ENCODE measurements at places on chromosomes 5 and 9.

DNA sequence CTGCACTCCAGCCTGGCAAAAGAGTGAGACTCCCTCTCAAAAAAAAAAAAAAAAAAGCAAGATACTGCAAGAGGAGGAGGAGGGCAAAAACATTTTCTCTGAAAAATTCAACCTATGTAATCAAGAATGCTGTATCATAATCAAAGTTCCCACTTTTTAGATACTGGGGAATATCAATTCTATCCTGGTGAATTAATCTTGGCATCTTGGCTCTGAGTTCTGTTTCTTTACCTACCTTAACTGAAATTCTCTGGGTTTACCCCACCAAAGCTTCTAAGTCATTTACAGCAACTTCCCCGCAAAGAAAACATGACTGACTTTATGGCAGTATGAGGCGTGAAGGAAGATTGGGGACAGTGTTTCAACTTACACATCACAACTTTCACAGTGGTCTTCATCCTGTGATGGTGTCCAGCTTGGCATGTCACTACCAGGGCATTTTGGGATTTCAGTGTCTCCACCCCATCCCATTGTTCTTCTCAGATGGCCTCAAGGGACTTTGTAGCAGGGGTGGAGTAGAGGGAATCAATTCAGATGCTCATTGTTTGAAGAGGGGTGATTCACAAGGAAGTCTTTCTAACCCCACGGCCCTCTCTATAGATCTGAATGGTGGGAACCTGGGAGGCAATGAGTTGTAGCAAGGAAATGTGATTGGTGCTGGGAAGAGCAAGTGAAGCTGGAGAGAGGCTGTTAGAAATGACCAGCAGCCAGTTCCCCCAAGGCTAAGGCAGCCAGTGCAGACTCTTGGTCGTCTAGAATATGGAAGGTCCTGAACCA, 130.5 kb downstream of the SCAMP1 start:
- DNase-seq: no peak

GRCh38 chr5:75588666-75589065, 22.6 kb upstream of the ANKDD1B start:
- DNase-seq: no peak

DNA sequence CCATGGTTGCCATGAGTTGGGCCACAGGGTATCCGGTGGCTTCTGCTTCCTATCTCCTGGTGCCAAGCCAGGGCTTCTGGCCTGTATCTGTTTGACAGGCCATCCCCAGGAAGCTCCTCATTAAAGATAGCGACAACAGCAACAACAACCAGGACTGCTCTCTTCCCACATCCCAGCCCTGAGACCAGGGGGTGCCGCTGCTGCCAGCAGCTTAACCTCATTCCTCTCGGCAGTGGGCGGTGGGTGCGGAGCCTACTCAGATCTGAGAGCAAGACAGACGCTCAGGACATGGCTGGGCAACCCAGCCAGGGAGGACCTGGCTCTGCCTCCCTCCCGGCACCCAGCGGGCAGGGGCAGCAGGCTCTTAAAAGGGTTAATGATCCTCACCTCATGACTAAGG, 98.3 kb downstream of the PSD2 start:
- DNase-seq: no peak

- no peak for DNase-seq
Measured at GRCh38 chr5:162672061-162672460, 604.5 kb downstream of the GABRG2 start.

GRCh38 chr5:143345671-143346440, 57.6 kb downstream of the NR3C1 start:
- DNase-seq: no peak

- no peak for DNase-seq
Measured at GRCh38 chr5:95390812-95391492, at the start of gene FAM81B. Gene FAM81B, plus strand, starts transcription at chr5:95391366. Its CDS starts 24 bp downstream, at chr5:95391390.

- no peak for DNase-seq
Measured at GRCh38 chr9:20658677-20659473, 25.2 kb upstream of the FOCAD start.

DNA sequence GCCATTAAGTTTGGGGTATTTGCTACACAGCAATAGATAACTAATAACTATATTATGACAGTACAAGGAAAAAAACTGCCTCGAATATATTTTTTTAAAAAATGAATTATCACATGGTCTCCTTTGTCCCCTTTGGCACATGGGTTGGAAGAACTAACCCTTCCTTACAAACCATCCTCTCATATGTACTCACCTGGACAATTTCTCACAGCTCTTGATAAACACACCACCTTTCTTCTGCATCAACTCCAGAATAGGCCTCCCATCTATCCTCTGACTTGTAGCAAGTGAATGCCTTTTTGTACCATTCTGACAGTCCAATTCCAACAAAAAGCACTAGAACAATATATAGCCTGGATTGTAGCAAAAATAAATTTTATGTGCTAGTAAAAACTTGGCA, 78.7 kb upstream of the LARP1 start:
- DNase-seq: no peak

DNA sequence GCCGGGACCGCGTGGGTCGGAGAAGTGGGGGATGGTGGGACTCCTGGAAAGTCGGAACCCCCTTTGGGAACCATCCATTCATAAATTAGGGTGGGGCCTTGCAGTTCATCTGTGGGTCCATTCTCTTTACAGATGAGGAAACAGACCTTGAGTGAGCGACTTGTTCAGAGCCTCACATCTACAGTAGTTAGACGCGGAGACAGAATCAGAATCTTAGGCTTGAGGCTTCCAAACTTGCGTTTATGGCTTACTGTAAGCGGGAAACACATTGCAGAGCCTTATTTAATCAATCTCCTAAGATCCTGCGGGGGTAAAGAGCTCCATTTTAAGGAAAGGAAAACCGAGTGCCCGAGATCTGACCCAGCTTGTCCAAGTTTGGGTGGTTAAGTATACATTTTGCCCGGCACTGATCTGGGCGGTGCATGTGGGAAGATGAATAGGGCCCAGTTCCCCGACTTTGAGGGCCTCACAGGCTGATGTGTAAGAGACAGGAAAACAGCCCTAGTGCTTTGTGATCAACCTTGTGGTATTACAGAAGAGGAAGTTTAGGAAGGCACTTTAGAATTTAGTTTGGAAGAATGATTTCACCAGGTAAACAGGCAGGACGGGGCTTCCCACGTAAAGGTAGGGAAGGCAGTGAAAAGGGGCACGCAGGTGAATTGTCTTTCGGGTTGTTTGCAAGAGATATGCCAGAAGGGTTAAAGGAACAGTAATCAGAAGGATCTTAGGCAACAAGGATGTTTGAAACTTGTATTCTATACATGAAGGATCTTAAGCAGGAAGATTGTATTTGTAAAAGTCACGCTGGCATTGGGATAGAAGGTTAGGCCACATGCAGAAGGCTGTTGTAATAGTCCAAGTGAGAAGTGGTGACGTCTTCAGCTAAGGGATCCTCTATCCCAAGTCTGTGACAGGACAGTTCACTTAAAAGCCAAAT, 744 bp downstream of the TARS1 start:
- peak; percentile 35 for DNase-seq

DNA sequence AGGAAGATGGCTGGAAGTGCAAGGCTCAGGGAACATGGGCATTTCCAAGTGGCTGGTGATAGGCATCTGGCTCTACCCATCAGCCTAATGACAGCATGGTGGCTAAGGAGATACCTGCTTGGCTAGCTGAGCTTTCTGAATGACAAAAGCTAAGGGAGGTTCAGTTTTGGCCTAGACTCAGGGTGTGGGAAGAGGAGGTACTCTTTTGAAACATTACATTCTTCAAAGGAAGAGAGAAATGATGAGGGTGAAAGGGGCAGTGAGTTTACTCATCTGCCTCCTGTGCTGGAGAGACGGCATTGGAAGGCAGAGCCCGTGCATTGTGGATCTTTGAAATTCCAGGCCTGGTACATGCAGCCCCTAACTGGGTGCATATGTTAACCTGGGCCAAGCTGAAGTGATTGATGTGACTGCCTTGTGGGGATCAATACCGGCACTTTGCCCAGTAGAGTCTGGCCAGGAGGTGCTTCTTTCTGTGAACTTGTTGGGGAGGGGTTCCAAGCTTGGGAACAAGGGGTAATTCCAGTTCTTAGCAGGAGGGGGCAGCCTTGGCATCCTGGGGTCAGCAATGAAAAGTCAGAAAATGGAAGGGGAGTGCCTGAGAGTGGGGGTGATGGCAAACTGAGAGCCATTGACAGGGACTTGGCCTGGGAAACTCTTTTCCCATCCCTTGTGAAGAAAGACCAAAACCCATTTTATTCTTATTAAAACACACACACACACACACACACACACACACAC, 108.6 kb downstream of the ACER2 start:
- DNase-seq: peak; percentile 40

- peak; percentile 27 for DNase-seq
Measured at GRCh38 chr9:129415942-129416651, 204.8 kb downstream of the C9orf50 start.

- DNase-seq: peak; percentile 56
Measured at GRCh38 chr9:137064027-137064879, 6.1 kb downstream of the SAPCD2 start.

DNA sequence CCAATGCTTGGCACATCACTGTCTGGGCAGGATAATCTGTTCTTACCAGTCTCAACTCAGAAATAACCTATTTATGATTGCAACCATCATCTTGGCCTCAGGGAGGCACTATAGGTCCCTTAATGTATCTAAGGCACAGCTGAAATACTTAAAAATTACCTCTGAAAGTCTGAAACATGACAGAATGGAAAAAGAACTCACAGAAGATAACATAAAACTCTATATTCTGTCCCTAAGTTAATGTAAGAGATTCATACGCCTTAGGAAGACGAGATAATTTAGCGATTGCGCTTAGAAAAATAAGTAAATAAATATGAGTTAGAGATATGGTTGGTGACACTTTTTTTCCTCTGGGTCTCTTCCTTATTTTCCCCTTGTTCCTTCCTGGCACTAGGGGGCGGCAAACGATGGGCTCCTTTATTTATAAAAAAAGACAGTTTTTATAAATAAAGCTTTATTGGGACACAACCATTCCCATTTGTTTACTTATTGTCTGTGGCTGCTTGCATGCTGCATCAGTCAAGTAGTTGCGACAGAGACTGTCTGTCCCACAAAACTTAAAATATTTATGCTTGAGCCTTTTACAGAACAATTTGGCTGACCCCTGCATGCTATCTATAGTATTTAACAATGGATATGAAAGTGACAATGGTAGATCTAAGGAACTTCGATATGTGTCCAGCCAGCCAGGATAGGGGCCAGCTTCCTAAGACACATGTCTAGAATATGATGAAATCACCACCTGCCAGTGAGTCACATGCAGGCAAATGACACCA, 79.6 kb downstream of the PDE4D start:
- DNase-seq: peak; percentile 83

DNA sequence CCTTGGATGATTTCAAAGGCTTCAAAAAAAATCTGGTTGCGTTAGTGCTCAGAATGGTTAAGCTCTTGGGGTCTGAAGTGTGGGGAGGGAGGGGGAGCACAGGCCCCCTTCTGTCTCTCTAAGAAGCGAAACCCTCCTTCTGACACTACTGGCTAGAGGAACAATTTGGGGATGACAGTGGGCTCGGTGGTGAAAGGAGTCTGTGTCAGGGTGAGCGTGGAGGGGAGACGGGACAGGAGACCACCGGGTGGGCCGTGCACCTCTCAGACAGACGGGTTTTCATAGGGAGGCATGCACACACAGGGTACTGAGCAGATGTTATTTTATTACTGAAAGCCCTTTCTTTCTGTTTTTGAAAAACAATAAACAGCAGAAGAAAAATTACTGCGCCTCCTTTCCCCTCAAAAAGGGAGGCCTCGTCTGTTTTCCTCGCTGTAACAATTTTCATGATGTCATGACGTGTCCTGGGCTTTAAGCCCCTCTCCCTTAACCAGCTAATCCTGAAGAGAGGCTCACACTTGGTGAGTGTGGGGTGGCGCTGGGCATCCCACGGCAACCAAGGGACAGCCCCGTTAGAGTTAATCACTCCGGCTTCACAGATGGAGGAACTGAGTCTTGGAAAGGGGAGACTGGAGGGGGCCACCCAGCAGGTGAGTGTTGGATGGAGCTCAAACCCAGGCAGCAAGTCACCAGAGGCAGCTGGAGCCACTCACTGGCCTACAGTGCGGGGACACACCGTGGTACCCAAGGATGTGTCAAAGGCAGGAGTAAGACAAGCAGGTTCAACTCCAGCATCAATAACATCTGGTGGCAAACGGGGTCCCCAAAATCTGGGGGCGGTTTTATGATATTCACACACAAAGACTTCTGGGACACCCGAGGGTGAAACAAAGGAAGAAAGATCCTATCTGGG, 53.4 kb downstream of the PTCH1 start:
- DNase-seq: no peak

DNA sequence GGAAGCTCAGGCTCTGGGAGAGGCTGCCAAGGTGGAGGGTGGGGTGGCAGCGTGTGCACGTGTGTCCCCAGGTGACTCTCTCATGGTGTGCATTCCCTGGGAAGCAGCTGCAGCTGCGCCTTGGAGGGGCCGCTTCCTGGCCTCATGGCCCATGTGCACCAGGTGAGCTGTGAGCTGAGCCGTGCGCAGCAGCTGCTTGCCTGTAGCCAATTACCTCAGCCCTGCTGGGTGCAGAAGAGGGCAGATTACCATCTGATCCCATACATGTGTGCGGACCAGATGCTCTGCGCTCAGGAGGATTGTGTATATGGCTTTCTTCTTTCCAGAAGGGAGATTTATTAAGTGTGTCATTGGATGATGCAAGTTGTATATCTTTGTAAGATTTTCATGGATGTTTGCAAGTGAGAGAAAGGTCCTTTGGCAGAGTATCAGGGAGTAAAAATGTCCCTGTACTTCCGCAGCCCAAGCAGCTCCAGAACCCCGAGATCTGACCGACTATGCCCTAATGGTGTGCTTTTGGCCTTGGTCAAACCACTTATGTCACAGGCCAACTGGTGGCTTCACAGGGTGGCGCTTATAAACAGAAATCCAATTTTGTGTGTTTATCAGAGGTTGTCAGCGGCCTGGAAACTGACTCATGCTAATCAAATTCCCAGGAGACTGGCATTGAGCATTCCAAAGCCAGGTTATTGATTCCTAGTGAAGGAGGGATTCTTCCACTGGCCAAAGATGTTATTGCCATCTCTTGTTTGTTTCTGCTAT, 229.3 kb downstream of the GOLPH3 start:
- no peak for DNase-seq

GRCh38 chr9:27589462-27589861, 16.2 kb upstream of the C9orf72 start:
- no peak for DNase-seq

DNA sequence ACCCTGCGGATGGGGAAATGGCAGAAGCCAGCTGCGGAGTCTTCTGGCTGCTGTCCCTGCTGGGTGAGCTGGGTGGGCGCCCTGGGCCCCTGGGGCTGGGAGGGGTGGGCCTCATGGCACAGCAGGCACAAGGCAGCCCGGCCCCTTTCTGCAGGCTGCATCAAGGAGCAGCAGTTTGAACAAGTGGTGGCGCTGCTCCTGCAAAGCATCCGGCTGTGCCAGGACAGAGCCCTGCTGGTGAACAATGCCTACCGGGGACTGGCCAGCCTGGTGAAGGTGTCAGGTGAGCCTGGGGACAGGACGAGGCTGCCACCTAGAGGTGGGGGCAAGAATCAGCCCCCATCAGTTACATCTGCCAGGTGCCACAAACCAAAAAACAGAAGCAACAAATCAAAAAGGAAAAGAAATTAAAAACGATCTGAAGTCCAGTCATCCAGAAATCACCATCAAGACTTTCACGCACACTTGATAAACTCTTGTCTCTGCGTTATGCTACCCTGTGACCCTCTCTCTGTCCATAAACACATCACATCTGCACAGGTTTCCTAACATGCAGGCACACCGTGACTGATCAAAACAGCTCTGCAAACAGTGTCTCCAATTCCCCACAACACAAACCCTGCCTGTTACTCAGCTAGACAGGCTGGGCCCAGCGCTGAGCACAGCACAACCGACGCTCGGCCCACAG, 13.9 kb downstream of the REXO4 start:
- DNase-seq: peak; percentile 57

All from NAMALWA (cell line).